Adrenal gland (tissue), 19 donors: ENCODE measurements at places on chromosomes 1 and 21.
A peak's percentile ranks its signal among the peaks of the same experiment; 100 is the strongest.

- DNase-seq, result no peak
Observed at GRCh38 chr1:41023279-41023990, 1.9 kb upstream of the SLFNL1 start.

GRCh38 chr21:25638660-25639550 lies at the start of gene JAM2:
JAM2 (plus strand) TSS chr21:25639258; CDS start chr21:25639822, 564 bp downstream.
- DNase-seq, result peak; percentile 36

GRCh38 chr1:89630048-89630447 lies 2.9 kb upstream of the LRRC8C start:
- no peak for DNase-seq

- no peak for DNase-seq
Observed at GRCh38 chr1:9643351-9644256, 7.9 kb upstream of the PIK3CD start.

GRCh38 chr1:200912737-200913407 lies 18.2 kb downstream of the INAVA start:
- peak; percentile 3 for DNase-seq

- peak; percentile 57 for DNase-seq
Observed at GRCh38 chr1:212700892-212701819, 1.5 kb upstream of the BATF3 start.

DNA sequence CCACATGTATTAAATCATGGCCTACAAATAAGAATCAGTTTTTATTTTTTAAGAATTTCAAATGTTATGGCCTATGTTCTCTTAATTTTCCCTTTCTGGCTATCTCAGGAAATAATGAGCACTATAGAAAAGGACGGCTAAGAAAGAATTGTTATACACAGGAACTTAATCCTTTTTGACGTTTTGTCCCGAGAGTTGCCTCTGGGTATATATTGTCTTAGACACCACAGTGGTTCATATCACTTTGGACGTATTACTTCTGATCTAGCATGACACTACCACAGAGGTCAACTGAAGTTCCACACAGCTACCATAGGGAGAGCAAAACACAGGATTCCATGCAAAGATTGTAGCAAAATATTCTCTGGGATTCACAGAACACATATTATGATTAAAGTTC lies 307.6 kb downstream of the VAV3 start:
- DNase-seq, result no peak

GRCh38 chr1:202587859-202588485 lies 122.3 kb downstream of the SYT2 start:
- no peak for DNase-seq

- DNase-seq, result no peak
Observed at GRCh38 chr1:54323324-54323739, 82.9 kb downstream of the SSBP3 start.

GRCh38 chr1:7070389-7071029 lies 285.3 kb downstream of the CAMTA1 start:
- peak; percentile 69 for DNase-seq

- DNase-seq, result no peak
Observed at GRCh38 chr21:35470522-35470921, 421.4 kb upstream of the RUNX1 start.

DNA sequence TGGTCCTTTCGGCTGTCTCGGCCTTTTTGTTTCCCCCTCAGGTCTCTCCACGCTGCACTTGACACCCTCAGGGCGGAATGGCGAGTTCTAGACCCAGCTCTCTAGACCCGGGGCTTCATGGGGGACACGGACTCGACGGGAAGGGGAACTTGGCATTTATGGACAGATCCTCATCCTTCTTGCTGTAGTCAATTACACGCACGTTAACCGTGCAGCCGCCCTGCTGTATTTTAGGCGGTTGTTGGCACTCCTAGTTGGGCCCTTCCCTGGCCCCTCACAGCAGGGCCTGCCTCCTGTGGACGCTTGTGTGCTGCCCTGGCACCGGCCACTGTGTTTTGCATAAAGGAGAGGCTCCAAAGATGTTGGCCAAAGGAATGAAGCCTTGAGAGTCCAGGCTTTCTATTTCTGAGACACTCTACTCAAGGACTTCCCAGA lies 558 bp upstream of the BTG3 start:
- peak; percentile 55 for DNase-seq
